ELF-1 (cell line): ENCODE measurements at places on chromosomes 3 and 15.

- no peak for DNase-seq
These were observed 145.2 kb upstream of the CBLB start for GRCh38 chr3:106013971-106014370.

DNA sequence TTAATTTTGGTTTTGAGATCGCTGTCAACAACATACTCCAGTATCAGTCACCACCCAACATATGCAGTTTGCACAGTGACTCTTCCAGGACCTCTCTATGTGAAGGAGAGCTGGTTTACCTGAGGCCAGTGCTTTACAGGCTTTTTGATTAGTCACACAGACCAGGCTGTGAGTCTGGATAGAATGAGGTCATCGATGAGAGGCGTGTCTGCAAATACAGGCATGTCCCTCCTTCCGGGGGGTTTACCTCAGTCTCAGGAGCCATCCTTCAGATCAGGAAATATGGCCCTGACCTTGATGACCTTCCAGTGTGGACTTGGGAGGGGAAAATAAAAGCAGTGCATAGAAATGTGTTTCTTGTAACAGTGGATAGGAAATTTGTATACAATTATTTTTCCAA lies 46.9 kb downstream of the KBTBD12 start:
- peak; percentile 55 for DNase-seq

DNA sequence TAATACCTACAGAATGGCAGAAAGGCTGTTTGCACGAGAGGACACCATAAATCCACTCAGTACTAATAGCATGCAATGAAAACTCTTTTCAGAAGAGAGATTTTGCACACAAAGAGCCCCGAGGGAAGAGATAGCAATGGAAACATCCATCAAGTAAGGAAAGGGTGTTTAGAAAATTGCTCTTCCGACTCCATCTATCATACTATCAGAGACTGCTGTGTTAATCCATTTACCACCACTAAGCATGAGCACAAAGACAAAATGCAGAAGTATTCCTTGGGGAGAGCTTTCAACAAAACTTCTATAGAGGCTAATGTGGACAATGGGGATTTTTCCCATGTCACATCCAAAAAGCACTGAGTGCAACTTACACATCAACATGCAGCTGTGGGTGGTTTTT lies 72.1 kb upstream of the PLAAT1 start:
- DNase-seq, result no peak

DNA sequence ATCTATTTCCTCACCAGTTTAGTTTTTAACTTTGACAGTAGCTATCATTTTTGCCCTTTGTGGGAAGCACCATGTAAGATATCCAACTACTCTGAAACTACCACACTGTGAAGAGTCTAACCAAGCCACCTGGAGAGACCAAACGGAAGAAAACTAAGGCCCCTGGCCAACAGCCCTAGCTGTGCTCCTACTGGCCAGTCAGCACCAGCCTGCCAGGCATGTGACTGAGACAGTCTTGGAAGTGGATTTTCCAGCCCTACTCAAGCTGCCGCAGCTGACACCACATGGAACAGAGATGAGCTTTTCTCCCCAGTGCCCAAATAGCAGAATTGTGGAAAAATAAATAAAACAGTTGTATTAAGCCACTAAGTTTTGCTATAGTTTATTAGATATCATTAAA lies 2.9 kb upstream of the TBC1D5 start:
- peak; percentile 18 for DNase-seq
